ENCODE measurements at places on chromosomes 7 and 10.

DNA sequence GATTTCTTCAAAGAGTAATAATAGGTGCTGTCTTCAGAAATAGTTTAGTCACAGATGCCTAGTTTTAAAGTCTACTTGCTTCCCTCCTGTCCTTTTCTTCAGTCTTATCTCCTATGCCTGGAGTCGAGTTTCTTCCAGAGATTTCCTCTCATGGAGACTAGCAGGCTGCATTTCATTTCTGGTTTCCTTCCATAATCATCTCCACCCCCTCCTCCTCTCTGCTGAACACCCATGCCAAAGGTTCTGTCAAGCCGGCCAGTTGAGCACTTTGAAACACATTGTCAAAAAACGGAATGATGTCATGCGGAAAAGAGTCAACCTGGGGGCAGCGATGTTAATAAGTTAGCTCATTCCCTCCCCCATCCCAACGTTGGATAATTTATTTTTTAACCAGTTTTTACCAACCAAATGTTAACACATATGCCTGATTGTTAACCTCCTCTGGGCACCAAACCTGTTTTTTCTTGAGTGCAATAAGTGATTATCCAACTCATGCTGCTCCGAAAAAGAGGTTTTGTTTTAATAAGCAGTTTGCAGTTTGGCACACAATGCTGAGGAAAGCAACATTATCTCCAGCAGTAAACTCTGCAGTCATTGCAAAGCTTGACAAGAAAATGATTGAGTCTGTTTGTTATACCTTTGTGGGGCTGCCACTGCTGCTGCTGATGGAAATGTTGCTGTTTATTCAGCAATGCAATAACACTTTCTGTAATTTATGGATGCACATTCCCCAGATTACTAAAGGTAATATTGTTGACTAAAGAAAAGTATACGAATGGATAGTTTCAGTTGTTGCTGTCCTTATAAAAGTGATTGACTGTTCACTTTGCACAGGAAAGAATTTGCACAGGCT, 161.6 kb downstream of the LRMDA start:
- no peak for DNase-seq

DNA sequence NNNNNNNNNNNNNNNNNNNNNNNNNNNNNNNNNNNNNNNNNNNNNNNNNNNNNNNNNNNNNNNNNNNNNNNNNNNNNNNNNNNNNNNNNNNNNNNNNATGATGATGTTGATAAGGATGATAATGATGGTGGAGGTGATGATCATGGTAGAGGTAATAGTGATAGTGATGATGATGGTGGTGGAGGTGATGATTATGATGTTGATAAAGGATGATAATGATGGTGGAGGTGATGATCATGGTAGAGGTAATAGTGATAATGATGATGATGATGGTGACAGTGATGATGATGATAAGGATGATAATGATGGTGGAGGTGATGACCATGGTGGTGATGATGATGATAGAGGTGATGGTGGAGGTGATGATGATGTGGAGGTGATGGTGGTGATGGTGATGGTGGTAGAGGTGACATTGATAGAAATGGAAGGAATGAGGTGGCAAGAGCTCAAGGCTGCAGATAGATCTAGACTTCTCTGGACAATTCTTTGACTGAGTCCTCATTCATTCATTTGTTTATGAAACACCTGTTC, 47.8 kb downstream of the FAM20C start:
- no peak for DNase-seq

DNA sequence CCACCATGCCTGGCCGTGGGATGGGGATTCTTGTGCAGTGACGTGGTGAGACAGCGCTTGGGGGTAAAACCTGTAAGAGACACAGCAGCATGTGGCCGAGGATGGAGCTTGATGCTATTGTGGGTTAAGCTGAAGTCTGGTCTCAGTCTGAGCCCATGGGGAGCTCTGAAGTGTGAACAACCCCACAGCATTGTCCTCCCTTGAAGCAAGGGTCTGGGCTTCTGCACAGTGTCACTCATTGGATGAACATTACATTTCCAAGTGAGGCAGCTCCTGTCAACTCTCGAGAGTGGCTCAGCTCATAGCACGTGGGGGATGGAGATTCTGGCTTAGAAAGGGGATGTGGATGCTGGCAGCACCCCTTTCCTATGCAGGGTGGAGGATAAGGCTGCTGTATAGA, 32.2 kb upstream of the ZNF438 start:
- no peak for DNase-seq

DNA sequence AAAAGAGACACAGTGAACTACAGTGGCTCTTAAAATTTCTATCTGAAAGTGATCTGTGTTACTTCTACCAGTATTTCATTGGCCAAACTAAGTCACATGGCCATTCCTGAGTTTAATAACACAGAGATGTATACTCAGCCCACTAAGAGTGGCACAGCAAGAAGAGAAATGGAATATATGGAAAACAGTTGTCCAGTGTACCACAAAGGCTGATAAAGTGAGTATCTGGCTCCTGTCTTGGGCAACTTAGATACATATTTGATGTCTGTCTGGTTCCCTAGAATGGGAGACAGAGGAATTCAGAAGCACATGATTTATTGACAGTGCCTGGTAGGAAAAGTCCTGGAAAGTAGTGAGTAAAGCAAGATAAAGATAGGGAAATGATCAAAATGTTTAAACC, 10.1 kb upstream of the PON1 start:
- DNase-seq, result no peak

DNA sequence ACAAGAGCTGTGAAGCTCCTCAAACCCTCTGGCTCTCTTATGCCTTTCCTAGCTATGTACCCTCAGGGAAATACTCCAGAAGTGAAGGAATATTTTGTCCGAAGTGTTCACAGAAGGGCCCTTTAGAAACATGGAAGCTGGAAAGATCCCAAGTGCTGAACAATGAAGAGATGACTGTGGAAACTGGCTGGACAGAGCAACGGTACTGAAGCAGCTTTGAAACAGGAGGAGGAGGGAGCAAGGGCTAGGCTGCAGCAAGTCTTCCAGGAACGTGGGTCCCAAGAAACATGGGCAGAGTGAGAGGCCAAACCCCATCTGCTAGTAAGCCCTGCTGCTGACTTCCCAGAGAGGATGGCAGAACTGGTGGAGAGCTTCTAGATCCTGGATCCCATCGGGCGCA, 3.0 kb upstream of the PSAP start:
- no peak for DNase-seq

DNA sequence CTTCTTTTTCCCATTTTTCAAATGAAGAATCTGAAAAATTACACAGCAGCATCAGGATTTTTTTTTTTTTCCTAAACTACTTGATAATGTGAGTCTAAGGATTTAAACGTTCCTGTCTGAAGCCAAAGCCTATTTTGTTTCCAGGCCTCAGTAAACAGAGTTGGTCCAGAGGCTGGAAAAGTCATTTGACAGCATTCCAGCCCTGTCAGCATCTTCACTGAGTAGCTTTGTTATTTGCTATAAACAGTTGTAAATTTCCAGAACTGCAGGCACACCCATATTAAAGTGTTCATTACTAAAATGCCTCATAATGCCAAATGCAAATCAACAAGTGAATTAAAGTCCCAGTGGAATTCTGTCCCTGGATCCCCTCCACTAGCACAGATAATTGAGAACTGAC, 35.5 kb upstream of the KMT2E start:
- no peak for DNase-seq

- DNase-seq, result peak; percentile 16
These were observed 770.2 kb downstream of the GRID1 start for GRCh38 chr10:85596389-85596788.

- no peak for DNase-seq
These were observed 107.4 kb downstream of the ETV1 start for GRCh38 chr7:13882051-13882450.

- DNase-seq, result no peak
These were observed 16.1 kb upstream of the FKBP9 start for GRCh38 chr7:32941181-32941580.

- peak; percentile 28 for DNase-seq
These were observed 5.9 kb downstream of the SLIT1 start for GRCh38 chr10:97179731-97180362.

- DNase-seq, result no peak
These were observed 74.8 kb upstream of the GPR37 start for GRCh38 chr7:124840435-124840834.

GRCh38 chr7:116224492-116225098, 14.3 kb downstream of the TES start:
- no peak for DNase-seq

DNA sequence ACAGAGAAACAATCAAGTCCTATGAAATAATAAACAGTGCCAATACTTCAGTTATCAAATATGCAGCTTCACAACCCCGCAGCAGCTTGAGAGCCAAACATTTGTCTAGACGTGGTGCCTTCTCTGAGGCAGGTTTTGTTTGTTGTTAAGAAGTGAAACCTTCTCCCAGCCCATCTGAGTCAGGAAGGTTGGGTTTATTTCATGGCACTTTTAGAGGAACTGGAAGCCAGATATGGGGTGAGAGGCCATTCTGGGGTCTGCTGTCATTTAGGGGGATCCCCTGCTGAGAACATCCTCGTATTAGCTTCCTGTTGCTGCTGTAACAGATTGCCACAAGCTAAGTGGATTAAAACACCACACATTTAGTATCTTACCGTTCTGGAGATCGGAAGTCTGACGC, 113.6 kb downstream of the GRK5 start:
- no peak for DNase-seq

DNA sequence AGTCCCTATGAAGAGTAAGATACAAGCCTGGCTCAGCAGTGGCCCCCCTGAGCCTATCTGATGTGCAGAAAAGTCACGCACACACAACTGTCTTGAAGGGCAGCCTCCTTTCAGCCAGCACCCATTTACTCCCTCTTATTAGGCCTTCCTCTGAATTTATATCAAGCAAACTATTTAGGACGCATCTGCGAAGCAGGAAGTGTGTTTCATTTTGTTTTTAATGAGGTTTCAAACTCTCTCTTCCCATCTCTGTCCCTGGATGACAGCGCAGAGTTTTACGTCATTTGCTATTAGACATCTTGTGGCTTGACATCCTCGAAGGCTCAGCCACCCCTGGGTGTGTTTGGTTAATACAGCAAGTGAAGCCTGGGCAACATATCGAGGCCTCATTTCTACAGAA, 79.5 kb downstream of the CUX1 start:
- no peak for DNase-seq

DNA sequence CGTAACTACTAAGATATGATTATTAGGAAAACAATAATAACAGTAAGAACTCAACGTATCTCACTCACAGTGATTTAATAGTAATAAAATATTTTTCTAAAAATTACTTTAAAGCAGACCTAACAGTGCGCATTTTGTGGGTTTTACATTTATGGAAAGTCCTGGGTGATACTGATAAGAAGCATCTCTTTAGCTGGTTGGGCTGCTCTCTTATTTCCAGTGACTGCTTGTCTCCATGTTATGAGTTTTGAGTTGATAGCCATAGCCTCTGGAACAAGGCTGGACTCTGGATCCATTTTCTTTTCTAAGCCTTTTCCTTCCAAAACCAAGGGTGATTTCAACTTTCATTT, 29.5 kb upstream of the INHBA start:
- DNase-seq, result no peak

GRCh38 chr10:78688901-78689583, 379.7 kb upstream of the ZMIZ1 start:
- no peak for DNase-seq

DNA sequence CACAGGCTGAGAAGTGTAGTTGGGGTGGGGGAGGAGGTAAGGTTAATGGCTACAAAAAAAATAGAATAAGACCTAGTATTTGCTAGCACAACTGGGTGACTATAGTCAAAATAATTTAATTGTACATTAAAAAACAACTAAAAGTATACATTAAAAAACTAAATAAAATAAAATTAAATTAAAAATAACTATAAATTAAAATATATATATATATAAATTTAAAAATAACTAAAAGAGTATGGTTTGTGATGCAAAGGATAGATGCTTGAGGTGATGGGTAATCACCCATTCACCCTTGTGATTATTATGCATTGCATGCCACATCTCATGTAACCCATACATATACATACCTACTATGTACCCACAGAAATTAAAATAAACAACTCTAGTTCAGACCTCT, 762.5 kb downstream of the SORCS1 start:
- no peak for DNase-seq

DNA sequence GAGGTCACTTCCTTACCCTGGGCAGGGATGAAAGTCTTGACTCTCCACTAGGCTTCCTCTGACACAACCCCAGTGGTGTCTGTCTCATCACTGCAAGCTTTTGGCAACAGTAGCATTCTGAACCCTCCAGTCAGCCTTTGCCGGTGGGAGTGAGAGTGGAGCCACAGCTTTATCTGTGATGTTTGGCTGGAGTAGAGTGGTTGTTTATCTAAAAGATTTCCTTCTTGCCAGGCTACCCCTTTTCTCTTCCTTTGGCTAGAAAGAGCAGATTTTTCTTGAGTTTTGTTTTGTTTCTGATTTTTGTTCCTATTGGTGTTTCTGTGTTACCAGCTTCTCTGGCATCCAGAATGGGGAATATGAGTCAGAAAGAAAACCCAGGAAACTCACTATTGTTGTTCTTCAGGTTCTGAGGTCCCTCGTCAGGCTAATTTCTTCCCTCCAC, 98.9 kb upstream of the KIF5B start:
- DNase-seq, result no peak

DNA sequence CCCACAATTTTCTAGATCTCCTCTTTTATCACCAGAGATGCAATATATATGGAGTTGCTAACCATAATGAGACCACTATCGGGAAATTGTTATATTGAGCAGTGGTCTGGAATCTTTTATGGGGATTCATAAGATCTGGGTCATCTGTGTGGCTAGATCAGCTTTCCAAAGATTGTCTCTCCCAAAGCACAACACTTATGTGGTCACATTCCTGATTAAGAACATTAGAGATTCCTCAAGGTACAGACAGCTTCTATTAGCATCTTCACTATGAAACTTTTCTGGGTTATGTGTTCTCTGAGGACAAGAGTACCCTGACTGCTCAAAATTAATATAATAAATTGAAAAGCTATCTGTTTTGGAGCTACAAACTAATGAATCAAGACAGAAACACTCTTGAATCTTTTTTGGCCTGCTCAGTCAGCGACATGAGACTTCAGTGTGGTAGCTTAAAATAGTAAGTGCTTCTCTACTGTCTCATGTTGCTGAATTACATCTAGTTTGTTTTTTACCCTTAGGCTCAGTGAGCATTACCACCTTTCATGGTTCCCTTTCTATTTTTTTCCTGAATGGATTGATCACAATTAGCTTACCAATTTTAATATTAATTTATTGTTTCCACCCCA, 42.6 kb upstream of the STRIP2 start:
- DNase-seq, result no peak

DNA sequence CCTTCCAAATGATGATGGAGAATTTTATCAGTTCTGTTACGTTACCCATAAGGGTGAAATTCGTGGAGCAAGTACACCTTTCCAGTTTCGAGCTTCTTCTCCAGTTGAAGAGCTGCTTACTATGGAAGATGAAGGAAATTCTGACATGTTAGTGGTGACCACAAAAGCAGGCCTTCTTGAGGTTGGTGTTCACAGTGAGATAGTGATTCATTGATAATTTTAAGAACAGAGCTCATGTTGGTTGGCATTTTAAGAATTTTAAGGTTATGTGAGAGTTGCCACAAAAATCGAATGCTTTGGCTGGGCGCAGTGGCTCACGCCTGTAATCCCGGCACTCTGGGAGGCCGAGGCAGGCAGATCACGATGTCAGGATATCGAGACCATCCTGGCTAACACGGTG, 25.9 kb downstream of the TAX1BP1 start:
- DNase-seq, result no peak

- DNase-seq, result no peak
These were observed 225.1 kb upstream of the GRB10 start for GRCh38 chr7:51007551-51008505.

Measured in suprapubic skin (tissue), 4 donors.